ENCODE measurements at places on chromosomes 3 and 15. TPM values are rescaled to one million over a fixed set of nuclear protein-coding genes. Genes with fewer than 3 reads are reported as not detected.

DNA sequence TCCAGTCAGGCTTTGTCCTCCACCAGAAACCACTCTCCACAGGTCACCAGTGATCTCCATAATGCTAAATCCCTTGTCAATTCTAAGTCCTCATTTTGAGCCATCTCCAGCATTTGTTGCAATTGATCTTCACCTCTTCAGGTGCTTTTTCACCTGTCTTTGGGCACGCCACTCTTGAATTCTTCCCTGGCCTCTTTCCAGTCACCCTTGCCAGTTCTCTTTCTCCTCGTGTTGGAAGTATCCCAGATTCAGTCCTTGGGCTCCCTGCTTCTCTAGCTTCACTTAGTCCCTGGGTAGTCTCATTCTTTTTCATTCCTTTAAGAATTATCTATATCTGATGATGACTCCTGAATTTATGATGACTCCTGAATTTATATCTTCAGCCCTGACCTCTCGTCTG lies 37.5 kb downstream of the MAPK6 start:
- no peak for DNase-seq

DNA sequence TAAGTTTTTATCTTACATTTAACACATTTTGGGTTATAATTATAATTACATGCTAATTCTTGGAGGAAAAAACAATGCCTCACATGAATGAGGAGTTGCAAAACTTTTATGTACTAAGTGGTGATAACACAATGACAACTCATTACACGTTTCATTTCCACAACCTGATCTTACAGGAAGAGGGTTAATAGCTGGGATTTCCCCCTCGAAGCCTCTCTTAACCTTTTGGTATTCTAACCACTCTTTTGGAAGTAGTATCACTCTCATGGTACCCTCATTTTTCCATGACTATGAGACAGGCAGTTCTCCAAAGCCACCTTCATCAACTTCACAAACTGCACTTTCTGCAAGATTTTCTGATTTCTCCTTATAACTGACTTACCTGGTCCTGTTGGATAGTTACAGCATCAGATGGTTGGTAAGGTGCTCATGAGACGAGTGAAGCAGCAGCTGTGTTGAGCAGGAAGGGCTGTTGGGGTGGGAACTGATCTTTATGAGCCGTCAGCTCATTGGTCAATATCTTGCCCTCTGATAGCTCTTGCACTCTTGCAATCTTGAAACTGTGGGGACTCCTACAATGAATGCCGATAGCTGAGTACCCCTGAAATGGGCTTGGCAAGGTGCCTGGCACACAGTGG lies 41.6 kb downstream of the ACAN start:
- DNase-seq, result no peak

GRCh38 chr3:72699631-72700030 lies 148.6 kb downstream of the SHQ1 start:
- DNase-seq, result no peak

The NR2E3 gene
- not detected for total RNA-seq
